ENCODE measurements at places on chromosomes 3 and 15.

- no peak for DNase-seq
Measured at GRCh38 chr3:43191116-43191515, 85.2 kb upstream of the POMGNT2 start.

GRCh38 chr3:186281176-186281575, 80.9 kb downstream of the DGKG start:
- DNase-seq = no peak

DNA sequence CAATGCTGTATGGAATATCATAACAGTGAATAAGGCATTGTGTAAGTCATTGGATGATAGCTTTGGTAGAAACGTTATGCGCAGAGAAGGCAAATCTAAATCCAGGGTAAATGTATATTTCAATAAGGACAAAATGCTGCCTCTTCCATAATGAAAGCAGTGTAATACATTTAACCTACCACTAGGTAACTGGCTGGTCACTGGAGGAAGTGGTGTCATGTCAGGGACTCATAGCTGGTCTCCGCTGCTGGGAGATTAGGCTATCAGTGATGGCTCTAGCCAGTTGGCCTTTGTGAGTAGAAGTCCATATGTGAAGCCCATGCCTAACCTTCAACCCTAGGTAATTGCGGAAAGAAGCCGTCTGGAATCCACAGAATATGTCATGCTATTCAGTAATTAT, 140.9 kb downstream of the NLGN1 start:
- no peak for DNase-seq

- DNase-seq = no peak
Measured at GRCh38 chr3:36756269-36756668, 8.1 kb downstream of the DCLK3 start.

GRCh38 chr3:139222100-139222657, 121.6 kb upstream of the MRPS22 start:
- DNase-seq = no peak

GRCh38 chr3:108511055-108511454, 659 bp upstream of the MYH15 start:
- no peak for DNase-seq

- DNase-seq = no peak
Measured at GRCh38 chr15:87858651-87859050, 397.9 kb downstream of the NTRK3 start.

- no peak for DNase-seq
Measured at GRCh38 chr3:111781561-111782446, 77.3 kb upstream of the PHLDB2 start.

GRCh38 chr3:115226844-115227445, 79.9 kb upstream of the ZBTB20 start:
- DNase-seq = no peak

DNA sequence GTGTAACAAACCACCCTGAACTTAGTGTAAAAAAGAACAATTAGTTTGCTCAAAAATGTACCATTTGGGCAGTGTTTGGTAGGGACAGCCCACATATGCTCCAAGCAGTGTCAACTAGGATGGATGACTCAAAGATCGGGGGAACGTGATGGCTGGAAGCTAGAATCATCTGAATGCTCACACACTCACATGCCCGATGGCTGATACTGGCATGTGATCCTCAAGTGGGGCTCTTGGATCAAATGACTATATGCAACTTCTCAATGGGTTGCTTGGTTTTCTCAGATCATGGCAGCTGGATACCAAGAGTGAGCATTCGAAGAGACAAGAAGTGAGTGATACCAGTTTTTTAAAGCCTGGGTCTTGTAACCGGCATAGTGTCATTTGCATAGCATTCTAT, 335.9 kb upstream of the KCNMB2 start:
- DNase-seq = no peak
